ENCODE measurements at places on chromosomes 7 and 10. TPM values are rescaled to one million over a fixed set of nuclear protein-coding genes. Genes with fewer than 3 reads are reported as not detected.

GRCh38 chr10:119518936-119519335, 23.6 kb downstream of the RGS10 start:
- no peak for DNase-seq

AKR1D1 gene
- not detected for total RNA-seq

- no peak for DNase-seq
Observed at GRCh38 chr7:158975526-158976467, 119.4 kb downstream of the DYNC2I1 start.

CABCOCO1 gene
- total RNA-seq, result not detected

WDR86 gene
- not detected for total RNA-seq

DNA sequence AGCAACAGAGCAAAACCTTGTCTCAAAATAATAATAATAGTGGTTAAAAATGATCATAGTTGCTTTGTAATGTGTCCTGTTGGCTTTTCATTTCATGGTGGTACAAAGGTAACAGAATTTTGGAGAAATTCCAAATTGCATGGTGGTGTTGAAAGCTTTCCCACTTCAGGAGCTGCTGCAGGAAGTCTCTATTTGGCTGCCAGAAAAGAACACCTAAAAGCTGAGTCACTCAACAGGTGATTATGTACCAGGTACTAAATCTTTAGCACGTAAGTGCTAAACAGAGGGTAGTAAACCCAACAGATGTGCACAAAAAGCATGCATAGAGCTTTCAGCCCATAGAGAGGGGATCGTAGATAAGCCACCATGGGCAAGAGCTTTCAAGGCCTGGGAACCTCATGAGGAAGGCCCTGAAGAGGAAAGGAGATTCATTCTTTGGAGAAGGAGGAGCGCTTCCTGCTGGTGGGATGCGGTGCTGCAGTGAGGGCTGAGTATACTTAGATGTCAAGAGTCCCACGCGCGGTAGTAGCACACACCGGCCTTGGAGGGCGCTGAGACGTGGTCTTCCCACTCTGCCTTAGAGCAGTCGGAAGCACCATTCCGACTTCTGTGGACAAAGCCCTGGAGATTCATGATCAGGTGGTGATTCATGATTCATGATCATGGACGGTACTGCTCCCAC, 118.7 kb downstream of the RALA start:
- DNase-seq, result peak; percentile 43
